Fibroblast of skin of back (primary cell): ENCODE measurements at places on chromosomes 4 and X.
A peak's percentile ranks its signal among the peaks of the same experiment; 100 is the strongest.

GRCh38 chr4:18100657-18101056 lies 79.1 kb upstream of the LCORL start:
- no peak for DNase-seq

DNA sequence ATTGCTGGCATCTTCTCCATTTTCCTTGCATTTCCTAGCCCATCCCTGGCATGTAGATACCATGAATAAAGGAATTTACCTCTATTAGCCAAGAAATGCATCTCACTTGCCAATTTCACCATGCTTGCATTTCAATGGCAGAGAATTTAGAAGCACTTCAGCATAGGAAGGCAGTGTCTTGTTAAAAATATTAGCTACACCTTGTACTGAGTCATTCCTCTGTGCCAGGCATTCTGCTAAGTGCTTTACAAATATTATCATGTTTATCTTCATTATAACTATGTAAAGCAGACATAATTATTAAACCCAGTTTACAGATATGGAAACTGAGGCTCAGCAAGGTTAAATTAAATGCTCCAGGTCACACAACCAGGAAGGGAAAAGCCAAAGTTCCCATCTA lies 138.2 kb downstream of the NPNT start:
- DNase-seq, result no peak

DNA sequence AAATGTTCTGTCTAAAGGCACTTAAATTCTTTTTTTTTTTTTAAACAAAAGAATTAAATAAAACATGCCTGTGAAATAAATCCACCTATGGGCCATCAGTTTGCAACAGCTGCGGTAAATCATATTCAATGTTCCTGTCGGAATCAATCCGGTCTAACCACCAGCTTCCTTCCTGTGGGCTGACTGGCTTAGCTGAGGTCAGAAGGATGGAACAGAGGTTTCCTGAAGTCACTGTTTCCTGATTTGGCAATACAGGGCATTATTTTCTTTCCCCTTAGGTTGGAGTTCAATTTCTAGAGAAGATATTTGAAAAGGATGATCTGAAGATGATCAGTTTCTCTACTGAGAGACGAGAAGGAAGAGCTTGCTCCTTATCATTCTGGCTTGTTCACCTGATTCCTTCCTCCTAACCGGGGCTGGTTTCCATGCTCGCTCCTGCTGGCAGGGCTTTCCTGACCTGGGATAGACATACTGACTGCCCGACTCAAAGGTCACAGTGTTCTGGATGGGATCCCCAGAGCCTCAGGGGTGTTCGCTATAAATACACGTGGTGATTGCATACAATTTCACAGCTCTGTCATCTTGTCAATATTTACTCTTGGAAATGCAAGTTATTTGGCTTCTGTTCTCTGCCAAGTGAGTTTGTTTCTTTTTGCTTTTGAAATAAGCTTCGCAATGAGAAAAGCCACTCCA lies 21.7 kb downstream of the PDLIM3 start:
- DNase-seq, result no peak

DNA sequence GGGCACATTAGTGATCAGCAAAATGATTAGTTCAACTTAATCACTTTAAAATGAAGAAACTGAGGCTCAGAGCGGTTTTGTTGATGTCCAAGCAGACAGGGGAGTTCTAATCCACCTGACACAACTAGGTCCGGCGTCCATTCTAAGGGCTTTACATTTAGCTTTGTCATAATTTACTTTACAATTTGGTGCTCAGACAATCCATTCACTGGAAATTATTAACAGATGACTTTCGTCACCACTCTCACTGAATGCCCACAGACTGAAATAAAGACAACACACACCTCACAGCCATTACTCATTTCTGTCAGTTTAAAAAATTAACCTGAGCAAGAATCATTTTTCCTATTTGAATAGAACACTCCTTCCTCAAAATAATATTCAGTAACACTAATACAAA lies 10.8 kb downstream of the NR3C2 start:
- DNase-seq, result no peak

DNA sequence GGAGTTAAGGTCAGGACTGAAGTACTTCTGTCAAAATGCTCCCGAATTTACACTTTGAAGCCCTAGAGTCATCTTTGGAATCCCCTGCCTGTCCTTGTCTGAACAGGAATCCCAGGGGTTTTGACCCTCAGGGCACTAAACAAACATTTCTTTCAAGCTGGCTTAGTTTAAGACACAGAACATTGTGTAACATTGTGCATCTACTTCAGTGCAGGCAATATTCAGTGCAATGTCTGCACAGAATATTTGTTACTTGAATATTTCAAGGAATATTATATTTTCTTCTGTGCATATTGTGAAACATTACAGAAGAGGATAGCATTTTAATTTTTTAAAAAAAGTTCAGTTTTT lies 763.4 kb downstream of the PCDH18 start:
- no peak for DNase-seq

GRCh38 chrX:24167719-24168472 lies 18.4 kb downstream of the ZFX start:
- peak; percentile 32 for DNase-seq

DNA sequence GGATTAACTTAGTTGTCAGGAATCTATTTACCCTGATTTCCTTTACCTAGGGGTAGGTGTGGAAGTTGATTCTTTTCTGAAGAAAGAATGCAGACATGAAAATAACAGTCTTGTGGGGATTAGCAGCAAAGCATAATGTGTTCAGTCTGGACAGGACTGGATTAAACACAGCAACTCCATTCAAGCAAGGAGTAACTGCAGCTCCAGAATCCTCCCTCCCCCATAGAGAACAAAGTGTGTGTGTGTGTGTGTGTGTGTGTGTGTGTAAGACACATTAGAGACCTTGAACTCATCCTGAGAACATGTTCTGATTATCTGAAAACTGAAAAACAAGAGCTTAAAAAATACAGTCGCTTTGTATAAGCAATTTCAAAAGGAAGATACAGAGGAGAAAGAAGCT lies 9.3 kb downstream of the C4orf54 start:
- DNase-seq, result no peak

DNA sequence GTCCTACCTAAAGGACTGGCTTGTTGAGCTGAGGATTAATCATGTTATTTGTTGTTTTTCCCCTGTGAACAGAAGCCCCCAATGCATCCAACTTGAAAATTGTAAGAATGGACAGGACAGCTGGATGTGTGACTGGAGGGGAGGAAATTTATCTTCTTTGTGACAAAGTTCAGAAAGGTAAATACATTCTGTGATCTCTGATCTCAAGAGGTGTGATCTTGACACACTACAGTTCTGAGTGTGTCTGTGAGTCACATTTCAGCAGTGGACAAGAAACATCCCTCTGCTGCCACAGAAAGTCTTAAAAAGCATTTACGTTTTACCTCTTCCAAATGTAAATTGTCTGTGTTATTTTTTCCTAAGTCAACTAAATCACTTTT lies 79.3 kb downstream of the NFKB1 start:
- no peak for DNase-seq

GRCh38 chr4:184763150-184763780 lies 29.4 kb upstream of the CENPU start:
- DNase-seq, result no peak

GRCh38 chr4:69124941-69125340 lies 28.7 kb downstream of the UGT2B7 start:
- no peak for DNase-seq

DNA sequence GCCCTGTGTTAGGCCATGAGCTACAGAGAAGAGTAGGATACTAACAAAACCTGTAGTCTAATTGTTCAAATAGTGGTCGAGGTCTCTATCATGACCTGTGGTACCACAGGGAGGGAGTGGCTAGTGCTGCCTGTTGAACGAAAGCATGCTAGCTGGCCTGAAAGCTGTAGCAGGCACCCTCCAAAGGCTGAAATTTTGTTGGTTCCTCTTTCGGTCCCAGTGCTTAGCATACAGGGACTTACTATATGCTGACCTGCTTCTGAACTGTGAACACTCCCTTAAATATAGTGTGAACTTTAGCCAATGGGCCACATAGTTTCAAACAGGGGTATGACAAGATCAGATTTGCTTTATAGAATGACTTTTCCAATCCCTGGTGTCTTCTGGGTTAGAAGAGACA lies 113.4 kb downstream of the PJA1 start:
- DNase-seq, result no peak

GRCh38 chr4:31089815-31090214 lies 369.6 kb downstream of the PCDH7 start:
- no peak for DNase-seq

DNA sequence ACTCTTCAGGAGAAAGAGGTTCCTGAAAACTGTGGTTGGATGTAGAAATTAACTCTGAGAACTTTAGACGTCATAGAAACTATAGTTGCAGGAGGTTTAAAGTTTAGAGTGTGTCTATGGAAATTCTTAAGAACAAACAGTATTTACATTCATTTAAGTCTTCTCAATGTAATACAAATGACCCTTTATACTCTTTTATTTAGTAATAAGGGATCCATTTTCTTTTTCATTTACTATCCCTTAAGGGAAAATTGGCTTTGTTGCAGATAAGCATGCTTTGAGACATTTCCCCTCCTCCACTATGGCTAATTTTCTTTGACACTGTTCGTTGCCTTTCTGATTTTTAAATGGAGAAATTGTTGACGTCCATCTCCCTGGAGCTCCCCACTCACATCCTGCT lies 96.4 kb downstream of the POLA1 start:
- no peak for DNase-seq

- DNase-seq, result no peak
Measured at GRCh38 chr4:10151182-10151581, 34.6 kb upstream of the WDR1 start.

GRCh38 chr4:127978930-127979329 lies 13.7 kb downstream of the ABHD18 start:
- no peak for DNase-seq

- DNase-seq, result no peak
Measured at GRCh38 chr4:51849430-51849829, 6.5 kb downstream of the DCUN1D4 start.

GRCh38 chr4:109648266-109648996 lies 54.8 kb downstream of the CASP6 start:
- peak; percentile 26 for DNase-seq

- no peak for DNase-seq
Measured at GRCh38 chr4:1740021-1740545, 18.8 kb downstream of the TACC3 start.
